ENCODE measurements at places on chromosomes 7 and 10.

GRCh38 chr7:139035586-139036353 lies at the start of gene ZC3HAV1L:
Gene ZC3HAV1L, minus strand, starts transcription at chr7:139036042. Its CDS starts 25 bp downstream, at chr7:139036017.
- peak; percentile 67 for DNase-seq

GRCh38 chr10:6136215-6137201 lies 47.7 kb downstream of the RBM17 start:
- DNase-seq: no peak

GRCh38 chr7:88522771-88523293 lies 216.1 kb upstream of the STEAP4 start:
- no peak for DNase-seq

DNA sequence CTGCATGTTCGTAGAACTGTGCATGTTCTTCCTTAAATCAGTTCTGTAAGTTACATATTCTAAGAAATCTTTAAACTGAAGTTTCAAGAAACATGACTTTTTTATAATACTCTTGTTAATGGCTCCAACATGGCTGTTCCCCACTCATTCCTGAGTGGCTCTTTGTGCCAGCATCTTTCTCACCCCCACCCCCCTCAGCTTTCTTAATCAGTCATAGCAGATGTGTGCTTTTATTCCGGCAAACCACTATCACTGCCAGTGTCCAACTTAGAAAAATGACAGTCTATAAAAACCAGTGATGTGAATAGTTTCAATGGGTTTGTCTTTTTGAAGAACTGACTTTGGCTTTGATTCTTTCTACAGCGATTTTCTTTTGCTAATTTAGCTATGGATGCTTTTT lies 37.6 kb downstream of the PITRM1 start:
- no peak for DNase-seq

GRCh38 chr7:93719546-93719945 lies 145.0 kb upstream of the CALCR start:
- no peak for DNase-seq

DNA sequence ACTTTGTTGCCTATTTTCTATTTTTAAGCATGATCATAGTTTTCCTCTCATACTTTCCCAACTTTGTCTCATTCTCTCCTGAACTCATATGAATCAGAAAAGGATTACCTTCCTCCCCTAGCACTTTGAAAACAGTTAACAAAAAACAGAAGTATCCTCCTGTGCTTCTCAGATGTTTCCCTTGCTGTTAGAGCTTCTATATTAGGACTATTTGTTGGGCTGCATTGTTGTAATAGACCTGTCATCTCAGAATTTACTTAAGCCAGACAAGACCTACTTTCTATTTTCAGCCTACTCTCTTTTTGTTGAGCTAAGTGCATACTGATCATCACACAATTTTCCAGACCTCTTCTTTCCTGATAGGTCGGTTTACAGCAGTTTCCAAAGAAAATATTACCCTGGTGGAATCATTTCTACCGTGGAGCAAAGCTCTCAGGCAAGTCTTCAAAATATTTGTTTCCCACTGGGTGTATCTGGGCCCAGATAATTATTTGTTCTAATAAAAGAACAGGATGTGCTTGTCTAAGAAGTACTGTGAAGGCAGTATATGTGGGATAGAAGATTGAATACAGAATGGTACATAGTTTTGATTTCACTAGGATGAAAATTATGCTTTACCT lies 411.9 kb upstream of the KLF6 start:
- no peak for DNase-seq

DNA sequence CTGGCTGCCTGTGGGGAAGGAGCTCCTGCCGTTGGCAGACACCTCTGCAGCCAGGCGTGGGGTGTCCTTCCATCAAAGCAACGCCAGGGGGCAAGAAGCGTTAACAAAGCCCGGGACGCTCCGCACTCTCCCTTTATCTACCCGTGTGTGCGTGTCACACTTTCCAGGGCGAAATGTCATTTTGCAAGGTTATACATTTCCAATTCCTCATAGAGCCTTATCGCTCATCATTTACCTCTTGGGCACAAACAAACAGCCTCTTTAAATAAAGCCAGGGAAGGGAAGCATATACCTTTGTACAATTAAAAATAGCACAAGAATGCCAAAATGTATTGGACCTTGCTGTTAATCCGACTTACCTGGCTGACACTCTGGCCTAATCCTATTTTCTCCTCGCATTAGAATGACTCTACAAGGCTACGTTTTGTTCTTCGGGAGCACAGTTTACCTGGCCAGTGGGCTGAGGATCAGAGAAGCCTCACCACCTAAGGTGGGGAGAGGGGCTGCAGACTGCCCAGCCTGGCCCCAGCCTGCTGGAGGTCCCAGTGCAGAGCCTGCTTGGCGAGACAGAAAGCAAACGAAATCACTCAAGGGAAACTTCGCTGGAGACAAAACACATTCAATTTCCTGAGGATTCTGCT lies 77.6 kb upstream of the EN2 start:
- DNase-seq: peak; percentile 83

GRCh38 chr10:91250341-91250740 lies 29.9 kb downstream of the PCGF5 start:
- no peak for DNase-seq
